ENCODE measurements at places on chromosomes 12 and 14.

DNA sequence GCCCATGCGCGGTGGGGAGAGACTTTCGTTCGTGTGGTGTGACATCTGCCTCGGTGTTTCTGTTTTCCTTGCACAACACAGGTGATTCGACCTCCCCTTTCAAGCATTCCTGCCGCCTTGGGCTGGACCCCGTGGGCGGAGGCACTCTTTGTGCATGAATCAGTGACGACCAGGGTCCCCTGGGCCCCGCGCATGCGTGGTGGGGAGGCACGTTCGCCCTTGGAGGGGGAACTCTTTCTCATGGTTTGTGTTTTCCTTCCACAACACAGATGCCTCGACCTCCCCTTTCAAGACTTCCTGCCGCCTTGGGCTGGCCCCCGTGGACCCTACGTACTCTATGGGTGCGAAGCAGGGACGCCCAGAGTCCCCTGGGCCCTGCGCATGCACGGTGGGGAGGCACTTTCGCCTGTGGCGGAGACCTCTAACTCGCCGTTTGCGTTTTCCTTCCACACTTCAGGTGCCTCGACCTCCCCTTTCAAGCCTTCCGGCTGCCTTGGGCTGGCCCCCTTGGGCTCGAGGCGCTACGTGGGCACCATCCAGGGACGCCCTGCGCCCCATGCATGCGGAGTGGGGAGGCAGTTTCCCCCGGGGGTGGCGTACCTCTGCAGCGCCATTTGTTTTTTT is 340.9 kb downstream of the ALG10 start:
- no peak for DNase-seq

DNA sequence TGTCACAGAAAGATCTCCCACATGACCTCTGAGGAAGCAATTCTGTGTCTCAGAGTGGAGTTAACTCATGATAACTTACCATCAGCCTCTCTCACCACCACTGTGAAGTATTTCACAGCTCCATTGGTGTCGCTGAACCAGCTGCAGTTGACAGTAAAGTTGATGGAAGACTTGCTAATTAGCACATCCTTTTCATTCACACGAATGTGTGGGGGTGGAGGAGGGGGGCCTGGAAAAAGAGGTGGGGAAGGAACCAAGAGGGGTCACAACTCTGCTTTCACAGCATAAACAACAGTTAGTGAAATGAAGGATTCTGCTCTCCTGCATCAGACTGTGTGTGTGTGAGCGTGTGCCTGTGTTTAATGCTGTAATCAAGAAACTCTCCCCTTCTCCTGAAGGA is 82.1 kb downstream of the PTPRB start:
- DNase-seq, result no peak

- DNase-seq, result no peak
These were observed at the start of gene IGF1 for GRCh38 chr12:102480406-102480805. IGF1 (minus strand) TSS chr12:102480563; CDS start chr12:102480381, 182 bp downstream.

- no peak for DNase-seq
These were observed 24.5 kb downstream of the PAPLN start for GRCh38 chr14:73261520-73262426.

GRCh38 chr14:90830931-90831701 is 14.9 kb upstream of the TTC7B start:
- DNase-seq, result no peak

- DNase-seq, result no peak
These were observed 5.4 kb downstream of the PLEKHH1 start for GRCh38 chr14:67538501-67538900.

- no peak for DNase-seq
These were observed 8.5 kb upstream of the PTPRB start for GRCh38 chr12:70645494-70646317.

All from cortex of kidney (tissue), 1 donor.